ENCODE measurements at places on chromosomes 13 and 19.

DNA sequence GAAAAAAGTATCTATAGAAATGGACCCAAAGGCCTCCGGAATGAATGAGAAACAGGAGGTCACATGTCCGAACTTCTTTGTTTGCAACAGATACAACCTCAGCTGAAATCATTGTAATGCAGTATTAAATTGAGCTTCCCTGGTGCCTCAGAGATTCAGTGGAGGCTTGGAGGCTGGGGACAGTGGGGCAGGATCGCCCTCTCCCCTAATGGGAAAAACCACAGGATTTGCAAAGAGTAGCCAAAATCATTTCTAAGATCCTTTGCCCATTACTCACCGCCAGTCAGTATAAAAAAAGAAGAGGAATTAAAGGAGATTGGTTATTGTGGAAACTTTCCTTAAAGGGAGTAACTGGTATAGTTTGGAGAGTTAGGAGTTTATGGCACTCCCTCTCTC, 30.4 kb upstream of the IRS2 start:
- DNase-seq = no peak

DNA sequence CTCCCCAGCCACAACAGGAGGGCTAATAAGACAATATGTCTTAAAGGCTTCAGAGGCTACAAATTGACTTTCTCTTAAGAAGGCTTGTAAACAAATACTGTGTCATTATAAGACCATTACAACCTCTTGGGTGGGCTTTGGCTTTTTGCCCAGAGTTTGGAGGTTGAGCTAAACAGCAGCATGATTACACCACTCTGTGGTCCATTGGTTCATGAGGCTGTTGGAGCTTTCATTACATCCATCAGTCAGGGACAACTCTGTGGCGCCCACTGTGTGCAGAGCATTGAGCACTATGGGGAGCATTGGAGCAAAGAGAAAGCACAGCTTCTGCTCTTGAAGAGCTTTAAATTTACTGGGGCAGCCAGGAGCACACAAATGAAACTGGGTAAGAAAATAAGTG, 75.9 kb downstream of the TNFSF11 start:
- DNase-seq = no peak

DNA sequence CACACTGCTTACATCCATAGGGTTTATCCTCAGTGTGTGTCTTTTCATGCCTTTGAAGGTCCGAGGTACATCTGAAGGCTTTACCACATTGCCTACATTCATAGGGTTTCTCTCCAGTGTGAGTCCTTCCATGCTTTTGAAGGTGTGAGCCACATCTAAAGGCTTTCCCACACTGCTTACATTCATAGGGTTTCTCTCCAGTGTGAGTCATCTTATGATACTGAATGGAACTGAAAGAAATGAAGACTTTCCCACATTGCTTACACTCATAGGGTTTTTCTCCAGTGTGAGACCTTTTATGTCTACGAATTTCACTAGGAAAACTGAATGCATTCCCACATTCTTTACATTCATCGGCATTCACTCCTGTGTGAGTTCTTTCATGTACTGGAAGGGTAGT, 7.1 kb downstream of the ZNF20 start:
- no peak for DNase-seq

DNA sequence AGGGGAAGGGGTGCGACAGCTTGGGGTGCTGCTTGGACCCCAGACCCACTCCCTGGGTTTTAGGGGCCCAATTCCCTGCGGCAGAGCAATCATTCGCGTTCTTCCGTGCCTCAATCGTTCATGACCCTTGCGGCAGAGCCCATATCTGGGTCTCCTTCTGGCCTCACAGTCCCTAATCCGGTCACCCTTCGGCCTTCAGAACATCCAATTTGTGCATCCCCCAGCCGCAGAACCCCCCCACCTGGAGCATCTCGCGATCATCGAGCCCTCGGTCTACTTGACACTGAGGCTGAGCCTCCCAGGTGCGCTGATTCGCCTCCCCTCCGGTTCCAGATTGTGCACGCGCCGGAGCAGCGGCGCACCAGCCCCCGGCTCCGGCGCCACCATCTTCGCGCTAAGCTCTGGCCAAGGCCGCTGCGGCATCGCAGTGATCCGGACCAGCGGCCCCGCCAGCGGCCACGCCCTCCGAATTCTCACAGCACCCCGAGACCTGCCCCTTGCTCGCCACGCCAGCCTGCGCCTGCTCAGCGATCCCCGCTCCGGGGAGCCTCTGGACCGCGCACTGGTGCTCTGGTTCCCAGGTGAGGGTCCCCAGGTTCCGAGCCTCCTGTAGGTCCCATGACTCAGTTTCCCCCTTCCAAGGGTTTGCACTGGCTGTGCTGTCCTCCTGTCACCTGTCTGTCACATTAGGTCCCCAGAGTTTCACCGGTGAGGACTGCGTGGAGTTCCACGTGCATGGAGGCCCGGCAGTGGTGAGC, 501 bp downstream of the GTPBP3 start:
- DNase-seq = peak; percentile 84

- DNase-seq = peak; percentile 99
These were observed 5.6 kb downstream of the APC2 start for GRCh38 chr19:1455336-1456120.

DNA sequence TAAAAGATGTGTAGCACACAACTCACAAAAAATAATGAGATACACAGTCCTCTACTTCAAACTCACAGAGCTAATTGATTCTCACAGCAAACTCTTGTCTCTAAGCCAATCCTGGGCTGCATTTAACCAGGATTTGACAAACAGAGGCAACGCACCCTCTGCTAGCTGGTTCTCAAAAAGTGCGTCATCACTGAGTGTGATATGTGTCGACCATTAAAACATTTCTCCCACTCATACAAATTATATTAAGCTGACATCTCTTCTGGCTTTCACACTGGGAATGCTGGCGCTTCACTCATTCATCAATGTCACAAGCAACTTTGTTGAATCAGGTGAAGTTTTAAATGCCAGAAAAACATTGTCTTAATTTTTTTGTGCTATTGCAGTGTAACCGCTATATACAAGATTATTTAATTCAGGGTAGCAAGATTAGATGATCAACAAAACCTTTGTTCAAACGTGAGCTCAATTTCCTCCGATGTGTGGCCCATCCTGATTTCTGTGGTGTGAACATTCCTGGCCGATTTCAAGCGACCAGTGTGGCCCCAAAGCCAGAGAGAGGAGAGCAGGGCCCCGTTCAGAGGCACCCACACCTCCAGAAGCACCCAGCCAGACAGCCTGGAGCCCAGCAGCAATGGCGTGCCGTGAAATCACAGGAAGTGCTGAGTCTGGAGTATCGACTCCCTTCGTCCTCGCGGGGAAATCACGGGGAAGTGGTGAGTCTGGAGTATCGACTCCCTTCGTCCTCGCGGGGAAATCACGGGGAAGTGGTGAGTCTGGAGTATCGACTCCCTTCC, 49.4 kb downstream of the RASA3 start:
- no peak for DNase-seq

DNA sequence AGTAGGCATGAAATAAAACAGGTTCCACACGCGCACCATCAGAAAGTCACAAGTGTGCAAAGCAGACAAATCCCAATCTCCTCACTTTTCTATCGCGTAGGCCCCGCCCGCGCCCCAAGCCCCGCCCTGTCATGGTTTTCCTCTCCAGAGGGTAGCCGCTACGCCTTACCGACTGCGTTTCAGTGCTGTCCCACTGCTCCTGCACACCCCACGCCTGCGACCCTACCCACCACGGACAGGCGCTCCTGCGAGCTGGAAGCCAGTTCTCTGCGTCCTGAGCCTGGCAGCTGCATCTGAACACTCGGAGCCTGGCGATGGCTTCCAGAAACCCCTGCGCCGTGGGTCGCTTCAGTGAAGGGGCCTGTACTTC, 379 bp upstream of the ZNF470 start:
- DNase-seq = peak; percentile 62

GRCh38 chr13:26280295-26280694, 26.4 kb downstream of the CDK8 start:
- no peak for DNase-seq

- no peak for DNase-seq
These were observed 159.1 kb downstream of the DLEU7 start for GRCh38 chr13:50684366-50684765.

DNA sequence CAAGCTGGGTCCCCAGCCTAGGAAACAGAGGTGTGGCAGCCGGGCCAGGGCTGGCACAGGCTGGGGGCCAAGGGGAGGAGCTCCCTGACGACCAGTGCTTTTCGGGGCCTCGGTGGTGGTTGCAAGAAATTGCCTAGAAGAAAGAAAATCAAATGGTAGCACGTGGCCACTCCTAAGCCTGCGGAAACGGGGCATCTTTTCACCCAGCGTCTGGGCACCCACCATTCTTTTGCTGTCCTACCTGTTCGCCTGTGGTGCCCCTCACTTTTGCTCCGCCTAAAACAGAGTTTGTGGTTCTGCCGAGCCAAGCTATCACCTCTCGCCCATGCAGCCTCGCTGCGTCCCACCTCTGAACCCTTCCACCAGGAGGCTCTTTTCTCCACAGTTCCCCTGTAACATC, 7.1 kb upstream of the KRTDAP start:
- peak; percentile 50 for DNase-seq

- DNase-seq = peak; percentile 63
These were observed 28.4 kb downstream of the TMTC4 start for GRCh38 chr13:100646030-100646673.

- DNase-seq = no peak
These were observed 153.8 kb downstream of the PCDH9 start for GRCh38 chr13:67076378-67076777.

DNA sequence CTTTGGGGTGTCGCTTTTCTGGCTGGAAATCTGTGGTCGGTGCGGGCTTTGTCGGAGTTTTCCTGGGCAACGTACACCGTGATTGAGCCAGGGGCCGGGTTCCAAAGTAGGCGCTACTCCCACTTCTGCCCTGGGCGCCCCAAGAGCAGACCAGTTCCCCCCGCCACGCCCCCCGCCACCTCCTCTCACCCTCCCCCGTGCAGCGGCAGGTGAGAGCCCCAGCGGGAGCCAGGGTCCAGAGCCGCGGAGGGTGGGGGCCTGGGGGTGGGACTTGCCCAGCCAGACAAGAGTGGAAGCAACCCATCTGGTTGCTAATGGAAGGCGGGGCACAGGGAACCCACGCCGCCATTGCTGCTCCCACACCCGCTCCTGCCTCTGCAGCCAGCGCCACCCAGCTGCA, 2195.9 kb downstream of the PCDH9 start:
- DNase-seq = peak; percentile 4

DNA sequence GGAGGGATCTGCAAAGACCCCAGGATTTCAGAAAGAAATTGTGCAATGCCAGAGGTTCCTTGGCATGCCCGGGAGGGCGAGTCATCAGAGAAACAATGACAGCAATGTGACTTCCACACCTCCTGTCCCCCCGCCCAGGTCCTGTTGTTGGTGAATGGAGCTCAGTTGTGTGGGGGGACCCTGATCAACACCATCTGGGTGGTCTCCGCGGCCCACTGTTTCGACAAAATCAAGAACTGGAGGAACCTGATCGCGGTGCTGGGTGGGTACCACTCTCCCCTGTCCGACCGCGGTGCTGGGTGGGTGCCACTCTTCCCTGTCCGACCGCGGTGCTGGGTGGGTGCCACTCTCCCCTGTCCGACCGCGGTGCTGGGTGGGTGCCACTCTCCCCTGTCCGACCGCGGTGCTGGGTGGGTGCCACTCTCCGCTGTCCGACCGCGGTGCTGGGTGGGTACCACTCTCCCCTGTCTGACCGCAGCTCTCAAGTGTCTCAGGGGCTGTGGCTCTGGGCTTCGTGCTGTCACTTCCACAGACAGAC, 5.2 kb upstream of the F10 start:
- DNase-seq = peak; percentile 33
